ENCODE measurements at places on chromosomes 12 and 14. TPM values are rescaled to one million over a fixed set of nuclear protein-coding genes. Genes with fewer than 3 reads are reported as not detected.

Gene SVOP
- not detected for polyA plus RNA-seq

Gene PPM1H
- not detected for polyA plus RNA-seq

Gene SMCO2
- not detected for polyA plus RNA-seq

Gene TSPAN31
- 46.9 TPM for polyA plus RNA-seq

Gene REP15
- polyA plus RNA-seq: not detected

Gene IL31
- polyA plus RNA-seq: not detected

Gene LTBP2
- polyA plus RNA-seq: 0.83 TPM

Gene RNASE3
- polyA plus RNA-seq: not detected

Gene TSHR
- polyA plus RNA-seq: not detected

Gene PROX2
- not detected for polyA plus RNA-seq

Gene WNT1
- polyA plus RNA-seq: 2.3 TPM

Gene ITPK1
- polyA plus RNA-seq: 40.4 TPM

Gene HOXC5
- not detected for polyA plus RNA-seq

Gene P2RX2
- not detected for polyA plus RNA-seq

Gene PTPRB
- polyA plus RNA-seq: not detected

Gene GLIPR1L2
- 0.92 TPM for polyA plus RNA-seq

Gene SYT1
- not detected for polyA plus RNA-seq

Gene B3GNT4
- polyA plus RNA-seq: 0.22 TPM

Gene RPS6KA5
- 21.3 TPM for polyA plus RNA-seq

Gene KRT83
- not detected for polyA plus RNA-seq

Gene GPR68
- 22.7 TPM for polyA plus RNA-seq

Gene OR6C70
- polyA plus RNA-seq: not detected

Gene PIWIL1
- not detected for polyA plus RNA-seq

Gene SRRM4
- not detected for polyA plus RNA-seq

Gene GSG1
- not detected for polyA plus RNA-seq

Gene ERO1A
- polyA plus RNA-seq: 47.0 TPM

Gene MYF5
- polyA plus RNA-seq: not detected

Gene GLIPR1
- polyA plus RNA-seq: 202 TPM

Gene HCAR2
- polyA plus RNA-seq: not detected

Gene HVCN1
- polyA plus RNA-seq: 17.6 TPM

Gene KCNMB4
- polyA plus RNA-seq: 0.70 TPM

Gene CCDC196
- polyA plus RNA-seq: not detected

Gene HOTAIR
- polyA plus RNA-seq: not detected

Gene ADAMTS20
- polyA plus RNA-seq: not detected

Gene TEAD4
- not detected for polyA plus RNA-seq

Gene CRIP1
- polyA plus RNA-seq: 1,031 TPM

Gene SAMD15
- 0.08 TPM for polyA plus RNA-seq

Gene CLEC4E
- polyA plus RNA-seq: not detected

Gene CMKLR1
- polyA plus RNA-seq: 4.4 TPM

Gene MDP1
- polyA plus RNA-seq: 25.8 TPM

Gene PTCSC3
- not detected for polyA plus RNA-seq

Gene SRGAP1
- 0.09 TPM for polyA plus RNA-seq

Gene PRPF39
- polyA plus RNA-seq: 9.0 TPM

Gene BIN2
- polyA plus RNA-seq: 366 TPM

Gene ASB2
- polyA plus RNA-seq: 4.8 TPM

Gene CNTN1
- polyA plus RNA-seq: not detected

Gene OR11H7
- not detected for polyA plus RNA-seq

Gene DDN
- not detected for polyA plus RNA-seq

Gene GPR135
- polyA plus RNA-seq: 0.64 TPM

Measured in CD8-positive, alpha-beta memory T cell (primary cell).